ENCODE measurements at places on chromosomes 3 and 15. TPM values are rescaled to one million over a fixed set of nuclear protein-coding genes. Genes with fewer than 3 reads are reported as not detected.

DNA sequence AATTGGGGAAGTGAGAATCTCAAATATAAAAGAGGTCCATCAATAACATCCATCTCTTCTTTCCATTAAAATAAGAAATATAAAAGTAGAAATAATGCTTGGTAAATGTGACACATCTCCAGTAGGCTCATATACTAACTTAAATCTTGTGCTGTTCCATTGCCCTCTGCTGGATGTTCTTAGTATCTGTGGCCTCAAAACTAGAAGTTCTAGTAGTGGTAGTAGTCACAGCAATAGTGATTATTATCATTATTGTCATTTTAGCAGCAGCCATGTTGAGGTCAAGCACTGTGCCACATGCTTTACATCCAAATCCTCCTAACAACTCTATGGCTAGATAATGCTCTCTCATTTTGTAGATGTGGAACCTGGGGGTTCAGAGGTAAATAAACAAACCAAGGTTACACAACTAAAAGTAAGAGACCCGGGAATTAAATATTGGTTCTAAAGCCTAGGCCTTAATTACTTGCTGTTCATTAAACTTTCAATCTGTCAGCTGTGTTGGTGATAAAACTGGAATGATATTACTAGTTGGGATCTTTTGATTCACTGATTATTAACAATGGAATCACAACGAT is 20.2 kb upstream of the BTLA start:
- DNase-seq: peak; percentile 13

GRCh38 chr3:143471705-143472104 is 352.1 kb downstream of the CHST2 start:
- no peak for DNase-seq

- no peak for DNase-seq
These were observed 2.6 kb upstream of the FLNB start for GRCh38 chr3:58005669-58006068.

- DNase-seq: no peak
These were observed 52.9 kb downstream of the PGBD4 start for GRCh38 chr15:34154725-34155204.

DNA sequence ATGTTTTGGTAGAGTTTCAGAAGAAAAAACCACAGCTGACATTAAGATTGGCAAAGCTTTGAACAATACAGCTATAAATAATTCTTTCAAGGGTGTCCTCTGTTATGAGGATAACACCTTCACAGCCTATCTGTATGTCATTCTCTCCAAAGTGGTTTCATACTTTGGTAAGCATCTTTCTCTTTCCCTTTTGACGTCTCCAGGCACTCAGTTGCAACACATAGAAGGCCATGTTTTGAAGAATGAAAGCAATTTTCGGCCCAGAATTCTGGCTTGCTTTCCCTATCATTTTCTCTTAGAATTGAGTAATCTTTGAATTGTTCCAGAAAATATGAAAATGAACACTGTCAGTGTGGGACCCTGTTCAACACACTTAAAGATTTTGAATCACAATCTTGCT is 200.0 kb upstream of the CBLB start:
- no peak for DNase-seq

- no peak for DNase-seq
These were observed 29.0 kb upstream of the TBC1D5 start for GRCh38 chr3:17771177-17772017.

DNA sequence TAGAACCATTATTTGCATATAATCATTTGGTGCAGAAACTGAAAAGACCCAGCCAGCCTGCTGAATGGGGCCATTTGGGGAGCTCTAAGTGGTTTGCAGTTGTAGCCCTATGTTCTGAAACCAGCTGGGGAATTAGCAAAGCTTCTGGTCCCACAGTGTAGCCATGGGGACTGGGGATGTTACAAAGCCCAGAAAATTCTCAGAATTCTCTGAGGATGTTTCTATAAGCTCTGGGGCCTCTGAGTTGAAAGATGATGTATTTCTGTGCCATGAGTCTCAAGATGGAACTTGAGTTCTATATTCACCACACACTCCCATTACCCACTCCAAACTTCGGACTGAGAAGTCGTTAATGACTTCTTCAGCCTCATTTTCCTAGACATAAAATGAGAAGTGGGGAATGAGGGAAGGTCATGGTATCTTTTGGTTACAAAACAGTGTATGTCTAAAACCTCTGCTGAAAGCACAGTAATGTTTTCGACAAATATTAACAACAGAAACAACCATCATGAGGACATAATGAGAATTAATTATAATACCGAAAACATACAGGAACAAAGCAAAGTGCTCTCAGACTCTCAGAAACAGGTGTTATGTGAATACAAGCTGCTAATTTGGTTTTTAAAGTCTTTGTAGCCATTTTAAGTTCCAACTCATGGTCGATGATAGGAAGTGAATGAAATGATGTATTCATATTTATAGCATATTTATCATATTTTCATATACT is 89.4 kb downstream of the RFTN1 start:
- no peak for DNase-seq

DNA sequence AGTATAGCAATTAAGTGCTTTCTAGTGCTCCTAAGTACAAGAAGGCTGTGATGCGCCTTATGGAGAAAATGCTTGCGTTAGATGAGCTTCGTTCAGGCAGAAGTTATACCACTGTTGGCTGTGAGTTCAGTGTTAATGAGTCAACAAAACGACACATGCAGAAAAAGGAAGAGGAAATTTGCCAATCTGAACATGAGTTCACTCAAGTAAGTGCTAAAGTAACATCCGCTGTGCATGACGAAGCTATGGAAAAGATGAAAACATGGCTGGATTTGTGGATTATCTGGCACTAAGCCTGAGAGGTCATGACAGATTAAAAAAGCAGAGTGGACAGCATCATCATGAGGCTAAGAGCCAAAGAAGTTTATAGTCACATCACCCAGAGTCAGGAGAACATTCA is 36.9 kb downstream of the SH3BP5 start:
- DNase-seq: no peak

GRCh38 chr3:53254509-53255422 is 1.1 kb downstream of the TKT start:
- DNase-seq: peak; percentile 63

DNA sequence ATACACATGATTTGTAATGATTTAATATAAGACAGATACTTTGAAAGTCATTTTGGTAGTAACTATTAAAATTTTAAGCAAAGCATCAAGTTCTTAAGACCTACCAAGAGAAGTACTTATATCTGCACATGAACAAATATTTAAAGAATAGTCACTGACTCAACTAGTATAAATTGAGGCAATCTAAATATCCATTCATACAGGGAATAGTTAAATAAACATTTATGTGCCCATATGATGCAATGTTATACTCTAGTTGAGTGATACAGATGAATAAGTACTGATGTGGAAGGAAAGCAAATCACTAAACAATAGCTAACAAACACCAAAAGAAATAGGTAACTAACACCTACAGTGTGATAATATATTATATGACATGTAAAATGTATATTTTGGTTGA is 527.7 kb downstream of the EPHA3 start:
- no peak for DNase-seq

- DNase-seq: no peak
These were observed 34.5 kb downstream of the PSTPIP1 start for GRCh38 chr15:77029166-77030047.

GRCh38 chr3:141915766-141916165 is 39.3 kb downstream of the ATP1B3 start:
- no peak for DNase-seq

DNA sequence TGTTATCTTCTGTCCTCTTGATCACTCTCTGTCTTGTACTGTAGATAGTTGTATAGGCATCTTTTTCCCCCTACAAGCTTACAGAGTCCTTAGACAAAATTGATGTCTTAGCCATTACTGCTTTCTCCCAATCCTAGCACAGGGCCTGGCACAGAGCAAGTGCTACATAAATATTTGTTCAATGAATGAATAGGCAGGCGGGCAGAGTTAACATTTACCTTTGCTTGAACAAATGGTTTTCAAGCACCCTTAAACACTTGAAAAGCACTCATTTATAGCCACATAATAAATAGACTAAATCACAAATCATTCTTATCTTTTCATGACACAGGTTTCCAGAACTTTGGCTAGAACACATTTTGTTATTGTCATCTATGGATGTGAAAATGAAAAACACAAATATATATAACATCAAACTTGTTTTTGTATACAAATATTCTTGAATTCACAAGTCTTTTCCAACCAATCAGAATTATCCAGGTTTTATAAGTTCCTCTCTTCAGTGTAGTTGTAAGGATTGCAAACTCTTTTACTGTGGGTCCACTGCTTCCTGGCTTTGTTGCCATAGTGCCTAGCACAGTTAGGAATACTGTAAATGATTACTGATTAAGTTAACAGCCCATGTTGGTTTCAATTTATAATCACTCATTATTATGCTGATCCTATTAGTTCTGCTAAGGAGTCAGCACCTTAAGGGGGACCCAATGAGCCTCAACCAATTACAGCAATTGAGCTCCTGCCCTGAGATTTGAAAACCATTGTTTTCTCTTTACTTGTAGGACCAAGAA is 61.9 kb downstream of the ISL2 start:
- no peak for DNase-seq

- DNase-seq: no peak
These were observed 388.0 kb downstream of the FOXP1 start for GRCh38 chr3:71195492-71195891.

- DNase-seq: peak; percentile 53
These were observed 29.3 kb downstream of the CCNL1 start for GRCh38 chr3:157130467-157131251.

DNA sequence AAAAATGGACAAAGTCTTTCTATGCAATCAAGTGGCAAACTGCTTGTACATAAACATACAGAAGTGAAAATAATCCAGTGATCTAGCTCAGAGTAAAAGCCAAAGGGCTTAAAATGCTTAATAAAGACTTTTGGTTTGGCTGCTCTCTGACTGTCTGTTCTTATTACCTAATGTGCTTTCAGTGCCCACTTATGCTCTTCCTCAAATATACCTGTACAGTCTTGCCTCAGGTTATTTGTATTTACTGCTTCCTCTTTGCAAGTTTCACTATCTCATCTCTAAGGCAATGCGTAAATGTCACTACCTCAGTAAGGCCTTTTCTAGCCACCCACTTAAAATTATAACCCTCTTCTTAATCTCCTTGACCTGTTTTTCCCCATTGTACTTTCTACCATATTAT is 171.8 kb downstream of the EPHA6 start:
- DNase-seq: no peak

- no peak for DNase-seq
These were observed 9.7 kb downstream of the TNFSF10 start for GRCh38 chr3:172513488-172513887.

GRCh38 chr15:26729030-26729429 is 43.8 kb downstream of the GABRB3 start:
- no peak for DNase-seq

GRCh38 chr15:27468151-27468591 is 497.2 kb downstream of the GABRG3 start:
- no peak for DNase-seq

DNA sequence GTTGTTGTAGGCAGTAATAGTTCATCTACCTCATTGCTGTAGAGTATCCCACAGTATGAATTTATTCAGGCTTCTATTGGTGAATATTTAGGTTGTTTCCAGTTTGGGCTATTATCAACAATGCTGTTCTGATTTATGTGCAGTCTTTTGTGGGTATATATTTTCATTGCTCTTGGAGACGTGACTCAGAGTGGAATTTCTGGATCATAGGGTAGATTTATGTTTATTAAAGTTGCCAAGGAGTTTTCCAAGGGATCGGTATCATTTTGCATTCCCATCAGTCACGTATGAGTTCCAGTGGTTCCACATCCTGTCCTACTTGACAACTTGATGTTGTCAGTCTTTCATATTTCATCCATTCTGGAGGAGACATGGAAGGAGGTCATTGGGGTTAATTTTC is 8.4 kb upstream of the HRH1 start:
- DNase-seq: no peak

Gene BAHD1
- polyA plus RNA-seq: 27.8 TPM

Gene LRTM1
- polyA plus RNA-seq: not detected

Gene DNASE1L3
- polyA plus RNA-seq: 2.5 TPM

Gene CRABP1
- 56.2 TPM for polyA plus RNA-seq

Gene ZNF717
- 26.0 TPM for polyA plus RNA-seq

Gene DUOX1
- 2.0 TPM for polyA plus RNA-seq

Gene GTF2A2
- polyA plus RNA-seq: 138 TPM

Gene BSN
- 2.4 TPM for polyA plus RNA-seq

Gene SUSD5
- 4.8 TPM for polyA plus RNA-seq

Gene GOLGA8G
- polyA plus RNA-seq: 0.30 TPM

Gene ZNF502
- polyA plus RNA-seq: 16.2 TPM

Gene GALNT15
- 3.9 TPM for polyA plus RNA-seq
